ENCODE measurements at places on chromosomes 1 and 21. TPM values are rescaled to one million over a fixed set of nuclear protein-coding genes. Genes with fewer than 3 reads are reported as not detected.

GRCh38 chr1:8194481-8195227 is 123.3 kb upstream of the SLC45A1 start:
- DNase-seq = no peak

GRCh38 chr1:76657623-76658022 is 209.7 kb upstream of the ST6GALNAC5 start:
- no peak for DNase-seq

Gene AK5
- 10.4 TPM for polyA plus RNA-seq

- DNase-seq = no peak
These were observed 2.3 kb downstream of the HMGCS2 start for GRCh38 chr1:119766374-119766794.
